ENCODE measurements at places on chromosomes 13 and 19.

GRCh38 chr19:31534786-31535657, 185.8 kb upstream of the TSHZ3 start:
- no peak for DNase-seq

- no peak for DNase-seq
Measured at GRCh38 chr13:35140831-35141230, 198.8 kb downstream of the NBEA start.

- DNase-seq, result peak; percentile 33
Measured at GRCh38 chr13:46721054-46721453, 75.9 kb downstream of the ESD start.

GRCh38 chr13:51717786-51718398, 86.1 kb downstream of the DHRS12 start:
- DNase-seq, result no peak

GRCh38 chr19:11813703-11814028, 407 bp upstream of the ZNF440 start:
- no peak for DNase-seq

- no peak for DNase-seq
Measured at GRCh38 chr19:51784922-51785690, 9.9 kb upstream of the FPR3 start.

DNA sequence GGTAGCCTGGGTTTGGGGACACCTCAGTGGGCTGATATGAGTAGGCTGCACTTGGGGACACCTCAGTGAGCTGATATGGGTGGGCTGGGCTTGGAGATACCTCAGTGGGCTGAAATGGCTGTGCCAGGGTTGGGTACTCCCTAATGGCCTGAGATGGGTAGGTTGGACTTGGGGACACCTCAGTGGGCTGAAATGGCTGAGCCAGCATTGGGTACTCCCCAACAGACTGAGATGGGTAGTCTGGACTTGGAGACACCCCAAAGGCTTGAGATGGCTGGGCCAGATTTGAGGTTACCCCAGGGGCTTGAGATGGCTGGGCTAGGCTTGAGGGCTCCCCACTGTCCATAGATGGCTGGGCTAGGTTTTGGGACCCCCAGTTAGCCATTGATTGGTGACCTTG, 12.1 kb downstream of the IQCN start:
- DNase-seq, result no peak

- no peak for DNase-seq
Measured at GRCh38 chr19:8449830-8450229, 5.1 kb downstream of the HNRNPM start.

DNA sequence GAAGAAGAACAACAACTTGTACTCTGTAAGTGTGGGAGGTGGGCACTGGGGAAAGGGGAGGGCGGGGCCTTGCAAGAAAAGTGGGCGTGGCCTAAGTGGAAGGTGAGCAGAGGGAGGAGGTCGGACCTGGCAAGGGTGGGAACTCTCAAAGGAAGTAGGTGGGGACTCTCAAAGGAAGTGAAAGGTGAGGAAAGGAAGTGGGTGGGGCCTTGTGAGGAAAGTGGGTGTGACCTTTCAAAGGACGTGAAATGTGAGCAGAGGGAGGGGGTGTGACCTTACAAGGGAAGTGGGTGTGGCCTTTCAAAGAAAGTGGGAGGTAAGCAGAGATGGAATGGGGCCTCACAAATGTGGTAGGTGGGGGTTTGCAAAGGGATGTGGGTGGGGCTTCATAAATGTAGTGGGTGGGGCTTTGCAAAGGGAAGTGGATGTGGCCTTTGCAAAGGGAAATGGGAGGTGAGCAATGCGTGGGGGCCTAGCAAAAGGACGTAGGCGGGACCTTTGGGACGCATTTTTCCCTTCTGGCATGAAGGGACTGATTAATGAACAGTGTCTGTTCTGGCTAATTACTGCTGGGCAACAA, 25.9 kb downstream of the ACSBG2 start:
- peak; percentile 55 for DNase-seq
